ENCODE measurements at places on chromosomes 16 and 17.

GRCh38 chr16:11278681-11279628 is 2.2 kb downstream of the PRM1 start:
- no peak for DNase-seq

DNA sequence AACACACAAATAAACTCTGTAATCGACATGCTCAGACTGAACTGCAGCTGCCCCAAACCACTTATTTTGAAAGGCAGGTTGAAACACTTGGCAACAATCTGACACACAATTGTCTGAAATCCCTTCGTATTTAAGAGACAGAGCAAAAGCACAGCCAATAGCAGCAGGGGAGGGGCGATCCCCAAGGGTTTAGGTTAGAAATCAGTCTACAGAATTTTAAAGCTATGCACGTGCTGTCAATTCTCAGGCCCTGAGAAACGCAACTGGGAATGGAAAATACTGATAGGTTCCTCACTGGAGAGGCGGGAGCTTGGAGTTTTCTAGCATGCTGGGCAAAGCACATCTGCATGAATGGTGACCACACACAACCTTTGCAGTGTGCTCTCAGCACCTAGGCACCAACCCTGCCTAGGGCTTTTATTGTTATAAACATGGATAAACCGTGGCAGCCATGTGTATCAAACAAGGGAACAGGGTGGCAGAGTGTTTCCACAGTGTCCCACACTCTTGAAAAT is 168.0 kb downstream of the AATF start:
- DNase-seq = no peak

- no peak for DNase-seq
These were observed 43.9 kb downstream of the MMD start for GRCh38 chr17:55377671-55378275.

DNA sequence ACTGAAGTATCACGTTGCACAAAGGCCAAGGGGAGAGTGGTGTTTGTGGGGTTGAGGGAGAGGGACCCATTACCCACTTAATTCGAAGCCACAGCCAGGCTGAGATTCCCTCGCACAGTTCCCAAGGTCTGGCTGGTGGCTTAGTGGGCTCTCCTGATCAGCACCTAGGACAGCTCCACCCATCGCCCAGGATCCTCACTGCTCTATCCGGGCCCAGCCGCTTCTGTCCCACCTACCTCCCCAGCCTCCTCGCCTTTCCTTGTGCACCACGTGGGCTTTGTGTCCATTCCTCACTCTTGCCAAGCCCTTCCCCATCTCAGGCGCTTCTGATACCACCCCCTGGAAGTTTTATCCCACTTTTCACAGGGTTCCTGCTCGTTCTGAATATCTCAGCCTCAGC is 163.5 kb downstream of the CCT6B start:
- no peak for DNase-seq

DNA sequence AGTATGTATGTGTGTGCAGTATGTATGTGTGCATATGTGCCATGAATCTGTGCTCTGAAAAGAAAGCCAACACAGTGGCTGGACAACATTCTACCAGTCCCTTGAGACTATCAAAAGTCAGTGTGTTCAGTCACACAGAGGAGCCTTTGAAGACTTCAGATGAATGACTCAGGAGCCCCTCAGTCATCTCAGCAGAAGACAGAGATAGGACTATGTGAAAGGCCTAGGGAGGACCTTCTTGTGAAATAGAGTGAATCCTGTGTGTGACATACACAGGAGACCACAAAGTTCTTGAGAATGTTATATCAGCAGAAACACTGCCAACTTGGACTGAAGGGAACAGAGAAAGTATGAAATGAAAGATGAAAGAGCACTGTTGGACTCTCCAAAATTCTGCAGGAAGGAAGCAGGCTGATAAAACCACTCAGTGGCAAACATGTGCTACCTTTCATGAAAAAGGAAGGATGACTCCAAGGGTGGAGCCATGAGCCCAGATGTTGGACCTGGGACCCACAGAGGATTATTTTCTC is 108.4 kb downstream of the METRNL start:
- DNase-seq = no peak

GRCh38 chr16:88390735-88391134 is 8.0 kb downstream of the ZNF469 start:
- no peak for DNase-seq

DNA sequence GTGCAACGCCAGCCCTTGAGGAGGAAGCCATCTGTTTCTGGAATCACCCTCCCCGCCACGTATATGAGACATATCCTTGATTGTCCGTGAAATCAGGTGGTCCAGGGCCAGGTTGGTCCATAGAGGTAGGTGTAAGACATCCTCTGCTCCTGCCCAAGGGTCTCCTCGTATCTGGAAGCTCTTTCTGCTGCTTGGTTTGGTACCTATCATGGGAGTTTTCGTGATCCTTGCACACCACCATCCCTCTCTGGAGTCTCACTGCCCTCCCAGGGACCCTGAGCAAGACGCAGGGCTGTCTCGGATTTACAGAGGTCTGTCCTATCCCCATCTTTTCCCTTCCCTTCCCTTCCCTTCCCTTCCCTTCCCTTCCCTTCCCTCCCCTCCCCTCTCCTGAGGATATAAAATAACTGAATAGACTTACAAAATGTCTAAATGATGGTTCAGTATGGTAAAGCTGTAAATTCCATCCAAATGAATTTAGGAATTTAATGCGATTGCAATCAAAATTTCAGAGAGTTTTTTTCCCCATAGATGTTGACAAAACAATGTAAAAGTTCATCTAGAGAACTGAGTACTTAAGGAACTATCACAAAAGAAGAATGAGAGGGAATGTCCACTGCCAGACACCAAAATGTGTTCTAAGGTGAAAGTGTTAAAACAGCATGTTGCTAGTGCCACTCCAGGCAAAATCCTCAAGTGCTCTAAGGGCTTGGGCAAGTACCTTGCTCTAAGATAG is 2.0 kb upstream of the CCDC42 start:
- no peak for DNase-seq

- no peak for DNase-seq
These were observed 67.2 kb upstream of the WSB1 start for GRCh38 chr17:27226611-27227230.

- DNase-seq = no peak
These were observed 11.2 kb downstream of the MVP start for GRCh38 chr16:29831490-29831889.

DNA sequence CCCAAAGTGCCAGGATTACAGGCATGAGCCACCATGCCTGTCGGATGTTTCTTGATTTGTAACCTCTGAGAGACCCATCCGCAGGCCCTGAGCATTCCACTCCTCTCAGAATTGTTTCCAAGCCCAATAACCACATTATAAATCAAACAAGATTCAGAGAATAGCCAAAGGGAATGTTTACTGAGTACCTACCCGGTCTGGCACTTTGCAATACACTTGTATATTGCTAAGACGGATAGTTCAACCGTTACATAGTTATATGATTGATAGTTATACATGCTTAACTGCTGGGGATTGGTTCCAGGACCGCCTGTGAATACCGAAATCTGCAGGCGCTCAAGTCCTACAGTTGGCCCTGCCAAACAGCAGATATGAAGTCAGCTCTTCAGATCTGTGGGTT is 3.0 kb upstream of the KAT8 start:
- no peak for DNase-seq

DNA sequence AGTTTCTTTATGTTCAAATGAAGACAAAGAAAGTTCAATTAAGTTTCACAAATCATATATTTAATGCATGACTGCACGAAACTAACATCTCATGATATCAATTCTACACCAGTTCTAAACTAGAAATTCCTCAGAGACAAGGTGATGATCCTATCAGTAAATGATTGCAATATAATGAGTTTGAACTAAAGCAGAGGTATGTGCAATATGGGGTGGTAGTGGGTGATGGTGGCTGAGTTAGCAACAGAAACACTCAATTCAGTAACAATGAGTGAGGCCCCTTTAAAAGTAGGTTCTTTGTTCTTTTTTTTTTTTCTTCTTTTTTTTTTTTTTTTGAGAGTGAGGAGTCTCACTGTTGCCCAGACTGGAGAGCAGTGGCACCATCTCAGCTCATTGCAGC is 1551.7 kb upstream of the GOT2 start:
- no peak for DNase-seq

GRCh38 chr17:36869856-36870719 is 67.2 kb upstream of the LHX1 start:
- no peak for DNase-seq

DNA sequence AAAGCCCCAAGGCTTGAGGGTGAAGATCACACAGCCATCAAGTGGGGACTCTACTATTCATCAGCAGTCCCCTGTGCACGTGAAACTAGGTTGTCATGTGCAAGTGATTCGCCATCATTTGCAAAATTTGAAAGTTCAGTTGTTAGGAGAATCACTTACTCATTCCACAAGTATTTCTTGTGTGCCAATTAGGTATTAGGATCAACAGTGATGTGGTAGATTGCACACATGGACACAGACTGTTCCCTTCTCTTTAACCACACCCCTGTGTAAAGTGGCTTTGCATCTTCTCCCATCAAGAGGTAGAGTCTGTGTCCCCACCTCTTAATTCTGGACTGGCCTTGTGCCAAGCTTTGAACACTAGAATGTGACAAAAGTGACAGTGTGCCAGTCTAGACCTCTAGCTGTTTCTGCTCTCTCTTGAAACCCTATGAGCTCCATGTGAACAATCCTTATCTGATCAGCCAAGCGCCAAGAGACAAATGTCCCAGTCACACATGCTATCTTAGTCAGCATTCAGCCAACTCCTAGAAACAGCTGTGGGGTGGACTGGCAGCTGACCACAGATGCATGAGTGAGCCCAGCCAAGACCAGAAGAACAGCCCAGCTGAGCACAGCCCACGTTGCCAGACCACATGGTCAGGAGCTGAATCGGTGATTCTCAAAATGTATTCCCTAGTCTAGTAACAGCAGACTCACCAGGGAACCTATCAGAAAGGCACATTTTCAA is 31.5 kb upstream of the SHISA9 start:
- DNase-seq = no peak

GRCh38 chr17:60372790-60373483 is 19.0 kb downstream of the USP32 start:
- DNase-seq = no peak

GRCh38 chr16:79767421-79768275 is 167.1 kb upstream of the MAF start:
- DNase-seq = no peak

- no peak for DNase-seq
These were observed 2.3 kb upstream of the CHST6 start for GRCh38 chr16:75497558-75497957.

GRCh38 chr16:10988164-10988803 is 43.9 kb downstream of the CLEC16A start:
- peak; percentile 82 for DNase-seq

- no peak for DNase-seq
These were observed 22.6 kb downstream of the LRRC36 start for GRCh38 chr16:67349172-67349571.

DNA sequence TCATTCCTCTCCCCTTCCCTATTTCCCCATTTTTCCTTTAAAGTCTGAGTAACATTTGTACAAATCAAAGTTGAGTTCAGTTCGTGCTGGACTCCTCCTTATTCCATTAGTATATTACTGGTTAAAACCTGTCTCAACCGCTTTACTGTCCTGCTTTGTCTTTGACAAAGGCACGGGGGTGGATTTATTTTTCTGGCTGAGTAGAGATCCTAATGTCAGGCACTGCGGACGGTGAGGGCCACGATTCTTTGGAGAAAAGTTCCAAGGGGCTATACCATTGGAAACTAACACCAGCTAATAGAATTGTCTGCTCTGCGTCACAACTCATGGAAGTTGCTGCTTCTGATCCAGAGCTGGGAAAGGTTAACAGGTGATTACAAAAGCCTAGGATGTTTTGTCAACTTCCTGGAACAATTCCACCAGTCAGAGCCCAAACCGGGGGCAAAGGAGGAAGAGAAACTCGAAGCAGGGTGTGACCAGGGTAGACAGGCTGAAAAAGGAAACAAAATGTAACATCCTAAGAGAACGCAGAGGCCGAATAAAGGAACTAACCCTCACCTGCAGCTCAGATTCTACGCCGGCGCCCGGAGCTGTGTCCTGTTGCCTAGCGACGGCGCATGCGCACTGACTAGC is 12.4 kb downstream of the TAT start:
- no peak for DNase-seq

- no peak for DNase-seq
These were observed 58.3 kb downstream of the B9D1 start for GRCh38 chr17:19304209-19304608.

DNA sequence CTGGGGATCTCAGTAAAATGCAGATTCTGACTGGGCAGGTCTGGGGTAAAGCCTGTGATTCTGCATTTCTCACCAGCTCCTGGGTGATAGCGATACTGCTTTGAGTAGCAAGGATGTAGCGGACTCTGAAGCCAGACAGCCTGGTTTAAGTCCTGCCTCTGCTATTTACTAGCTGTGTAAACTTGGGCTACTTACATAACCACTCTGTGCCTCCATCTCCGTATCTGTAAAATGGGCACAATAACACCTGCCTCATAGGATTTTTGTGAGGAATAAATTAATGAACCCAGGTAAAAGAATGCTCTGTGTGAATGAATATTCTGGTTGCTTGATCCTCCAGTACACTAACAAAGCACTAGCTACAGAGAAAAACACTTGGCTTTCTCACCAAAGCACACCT is 54.4 kb downstream of the TMEM132E start:
- DNase-seq = no peak

DNA sequence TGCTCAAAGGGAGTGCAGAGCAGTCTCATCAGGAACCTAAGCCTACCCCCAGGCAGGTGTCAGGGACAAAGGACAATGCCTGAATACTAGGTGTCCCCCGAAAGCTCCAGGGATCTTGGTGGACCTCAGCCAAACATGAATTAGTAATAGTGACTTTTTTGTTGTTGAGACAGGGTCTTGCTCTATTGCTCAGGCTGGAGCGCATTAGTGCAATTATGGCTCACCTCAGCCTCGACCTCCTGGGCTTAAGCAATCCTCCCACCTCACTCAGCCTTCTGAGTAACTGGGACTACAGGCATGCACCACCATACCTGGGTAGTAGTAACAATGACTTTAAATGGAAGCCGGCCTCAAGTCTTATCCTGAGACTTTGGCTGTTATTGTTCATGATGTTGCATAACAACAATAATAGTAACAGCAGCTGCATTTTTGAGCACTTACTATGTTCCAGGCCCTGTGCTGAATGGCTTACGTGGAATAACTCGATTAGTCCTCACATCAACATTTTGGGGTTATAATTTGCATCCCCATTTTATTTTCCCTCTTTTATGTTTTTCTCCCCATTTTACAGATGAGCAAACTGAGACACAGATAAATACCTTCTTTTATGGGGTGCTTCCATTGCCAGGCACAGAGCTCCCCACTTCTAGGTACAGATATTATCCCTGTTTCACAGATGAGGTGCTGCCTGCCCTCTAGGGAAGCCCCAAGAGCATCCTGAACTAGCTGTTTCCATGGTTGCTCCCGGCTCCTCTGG is 19.5 kb downstream of the CNGB1 start:
- no peak for DNase-seq
